NB4 (cell line): ENCODE measurements at places on chromosomes 12 and 14.
A peak's percentile ranks its signal among the peaks of the same experiment; 100 is the strongest.

DNA sequence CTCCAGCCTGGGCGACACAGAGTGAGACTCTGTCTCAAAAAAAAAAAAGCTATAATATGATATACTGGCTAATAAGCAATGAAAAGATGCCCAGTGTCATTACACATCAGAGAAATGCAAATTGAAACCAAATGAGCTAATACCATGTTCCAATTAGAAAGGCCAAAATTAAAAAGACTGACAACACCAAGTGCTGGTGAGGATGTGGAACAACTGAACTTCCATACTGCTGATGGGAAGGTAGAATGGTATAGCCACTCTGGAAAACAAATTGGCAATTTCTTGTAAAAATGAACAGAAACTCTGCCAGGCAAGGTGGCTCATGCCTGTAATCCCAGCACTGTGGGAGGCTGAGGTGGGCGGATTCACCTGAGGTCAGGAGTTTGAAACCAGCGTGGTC, 8.5 kb upstream of the PHETA1 start:
- DNase-seq = no peak

DNA sequence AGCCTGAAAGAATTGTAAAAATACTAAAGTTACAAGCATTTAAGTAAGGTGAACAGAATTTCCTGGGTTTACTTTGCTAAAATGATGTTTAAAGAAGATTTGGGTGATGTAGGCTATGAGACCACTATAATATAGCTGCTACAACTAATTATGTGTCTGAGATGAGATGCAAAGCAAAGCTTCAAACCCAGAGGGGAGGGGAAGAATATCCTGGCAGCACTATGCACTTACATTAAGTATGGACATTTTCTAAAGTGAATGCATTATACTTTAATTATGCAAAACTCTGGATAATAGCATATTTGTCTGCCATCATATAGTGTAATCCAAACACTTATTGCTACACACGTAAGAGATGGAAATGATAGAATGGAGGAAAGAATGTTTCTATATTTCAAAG, 1003.7 kb downstream of the GALC start:
- no peak for DNase-seq

DNA sequence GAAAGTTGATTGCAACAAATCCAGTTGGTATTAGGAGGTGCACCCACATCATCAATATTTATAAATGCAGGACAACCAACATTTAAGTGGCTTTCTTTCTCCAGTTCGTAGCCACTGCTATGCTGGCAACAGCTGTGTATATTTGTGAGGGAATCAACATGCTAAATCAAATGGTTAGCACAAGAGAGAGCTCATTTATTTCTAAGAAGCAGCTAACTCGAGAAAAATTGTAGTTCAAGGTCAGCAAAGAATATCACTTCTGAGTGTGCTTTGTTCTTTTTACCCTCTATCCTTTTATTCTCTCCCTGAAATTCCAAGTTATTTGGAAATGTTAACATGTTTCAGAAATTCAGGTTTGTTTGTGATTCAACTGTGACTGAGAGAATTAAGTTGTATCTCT, 137.3 kb downstream of the NAV3 start:
- DNase-seq = no peak

GRCh38 chr12:13125996-13126395, 22.5 kb upstream of the GSG1 start:
- no peak for DNase-seq

DNA sequence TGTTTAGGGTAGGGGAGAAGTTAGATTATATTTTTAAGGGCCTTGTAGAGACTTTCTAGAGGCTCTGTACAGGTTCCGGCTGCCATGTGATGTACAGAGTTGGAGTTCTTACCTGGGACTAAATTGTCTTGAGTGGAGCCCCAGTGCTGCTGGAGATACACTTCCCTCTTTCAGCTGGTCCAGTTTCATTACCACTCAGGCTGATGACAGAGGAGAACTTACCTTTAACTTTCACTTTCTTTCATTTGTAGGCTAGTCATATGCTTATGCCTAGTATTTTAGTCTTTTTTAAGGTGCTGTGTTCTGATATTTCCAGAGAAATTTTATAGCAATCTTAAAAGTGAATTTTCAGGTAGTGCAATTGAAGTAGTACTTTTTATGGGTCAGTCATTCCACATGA, 117.3 kb downstream of the ERC1 start:
- peak; percentile 19 for DNase-seq

GRCh38 chr12:121789800-121790728, 3.4 kb downstream of the RHOF start:
- peak; percentile 99 for DNase-seq

GRCh38 chr14:103849151-103849886, 1.9 kb upstream of the PPP1R13B start:
- no peak for DNase-seq

- DNase-seq = peak; percentile 79
Measured at GRCh38 chr12:108839890-108840230, 17.5 kb downstream of the SSH1 start.

DNA sequence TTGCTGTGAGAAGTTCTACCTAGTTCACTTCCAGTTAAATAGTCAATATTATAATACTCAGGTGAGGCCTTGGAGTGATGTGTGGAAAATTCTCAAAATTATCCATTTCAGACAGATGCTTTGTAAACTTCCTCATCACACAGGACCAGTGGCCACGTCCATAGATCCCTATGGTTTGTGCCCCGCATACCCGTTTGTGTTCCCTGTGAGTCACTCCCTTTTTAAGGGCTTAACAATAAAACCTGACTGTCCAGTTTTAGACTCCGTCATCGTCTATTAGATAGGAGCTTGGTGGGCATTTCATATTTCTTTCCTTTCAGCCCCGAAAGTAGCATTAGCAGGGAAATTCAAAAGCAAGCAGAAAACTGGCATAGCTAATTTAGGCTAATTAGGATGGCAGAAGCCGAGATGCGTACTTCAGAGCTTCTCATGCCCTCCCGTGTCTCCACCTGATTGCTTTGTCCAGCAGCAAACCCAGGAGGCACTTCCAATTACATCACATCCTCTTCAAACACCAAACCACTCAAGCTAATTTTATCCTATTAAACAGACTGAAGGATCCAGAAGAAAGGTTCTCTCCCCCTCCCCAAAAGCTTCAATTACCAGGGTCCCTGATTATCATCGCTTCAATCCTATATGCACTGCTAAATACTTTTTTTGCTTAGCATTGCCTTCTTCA, 186.6 kb upstream of the OTX2 start:
- no peak for DNase-seq

DNA sequence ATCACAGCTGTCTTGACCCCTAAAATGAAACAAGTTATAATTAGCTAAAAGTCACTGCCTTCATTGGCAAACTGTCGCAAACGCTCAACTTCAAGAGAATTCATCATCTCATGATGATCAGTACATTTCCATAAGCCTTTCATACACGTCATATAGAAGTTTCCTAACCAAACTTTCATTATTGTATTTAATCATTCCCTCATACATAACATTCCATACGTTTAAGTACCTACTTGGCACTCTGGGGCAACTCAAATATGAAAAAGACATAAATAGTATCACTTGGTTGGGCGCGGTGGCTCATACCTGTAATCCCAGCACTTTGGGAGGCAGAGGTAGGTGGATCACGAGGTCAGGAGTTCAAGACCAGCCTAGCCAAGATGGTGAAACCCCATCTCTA, 12.4 kb upstream of the PPP2R5E start:
- no peak for DNase-seq

GRCh38 chr12:52513736-52514135, 6.5 kb downstream of the KRT5 start:
- DNase-seq = no peak

GRCh38 chr12:41739066-41739465, 405.6 kb downstream of the GXYLT1 start:
- DNase-seq = no peak

DNA sequence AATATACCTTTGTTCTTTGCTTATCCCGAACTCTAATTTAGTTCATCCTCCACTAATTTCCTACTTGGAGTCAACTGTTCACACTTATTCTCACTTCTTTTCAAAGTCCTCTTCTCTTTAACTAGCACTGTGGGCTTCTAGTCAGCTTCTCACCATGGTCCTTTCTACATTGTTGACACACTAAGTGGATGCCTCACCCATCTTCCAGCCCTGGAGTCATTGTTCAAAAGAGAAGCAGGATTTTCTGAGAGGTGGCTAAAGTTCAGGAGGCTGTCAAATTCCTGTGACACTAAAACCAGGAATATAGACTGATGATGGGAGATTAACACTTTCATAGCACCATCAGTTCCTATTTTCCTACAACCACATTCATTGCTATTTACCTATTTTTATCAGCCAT, 99.3 kb downstream of the PHLDA1 start:
- no peak for DNase-seq

DNA sequence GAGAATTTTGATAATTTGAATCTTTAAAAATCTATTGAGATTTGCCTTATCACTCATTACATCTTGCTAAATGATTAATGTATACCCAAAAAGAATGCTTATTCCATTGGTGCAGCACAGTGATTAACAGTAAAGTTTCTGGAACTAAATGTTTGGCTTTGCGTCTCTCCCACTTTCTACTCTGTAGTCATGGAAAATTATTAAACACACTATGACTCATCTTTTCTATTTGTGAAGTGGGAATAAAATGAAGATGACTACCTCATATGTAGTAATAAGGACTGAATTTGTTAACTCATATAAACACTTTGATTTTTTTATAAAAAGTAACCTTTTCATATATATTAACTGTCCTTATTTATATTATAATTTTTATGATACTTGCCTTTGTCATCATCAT, 118.1 kb downstream of the RERGL start:
- DNase-seq = no peak
